HT-29 (cell line): ENCODE measurements at places on chromosomes 4 and X. TPM values are rescaled to one million over a fixed set of nuclear protein-coding genes. Genes with fewer than 3 reads are reported as not detected.

GRCh38 chrX:31508338-31508737 is 436.5 kb upstream of the FTHL17 start:
- DNase-seq: no peak

DNA sequence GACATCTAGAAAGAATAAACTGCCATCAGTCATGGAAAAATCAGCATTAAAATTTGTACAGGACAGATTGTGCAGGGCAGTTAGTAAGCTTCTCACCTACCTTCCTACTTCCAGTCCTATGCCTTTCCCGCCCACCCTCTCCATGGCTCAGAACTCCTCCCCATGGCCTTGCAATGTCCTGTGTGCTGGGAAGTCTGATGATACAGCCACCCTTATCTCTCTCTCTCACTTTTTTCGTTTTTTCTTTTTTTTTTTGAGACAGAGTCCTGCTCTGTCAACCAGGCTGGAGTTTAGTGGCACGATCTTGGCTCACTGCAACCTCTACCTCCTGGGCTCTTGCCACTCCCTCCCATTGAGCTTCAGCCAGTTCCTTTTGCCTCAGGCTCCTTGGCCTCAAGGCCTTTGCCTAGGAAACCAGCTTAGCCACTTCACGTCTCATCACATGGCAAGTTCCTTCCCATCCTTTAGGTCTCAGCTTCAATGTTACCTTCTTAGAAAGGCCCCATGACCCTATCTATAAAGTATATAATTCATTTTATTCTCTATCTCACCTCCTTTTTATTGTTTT is 259.7 kb downstream of the NKX6-1 start:
- DNase-seq: no peak

- DNase-seq: no peak
These were observed 27.1 kb upstream of the SPANXN4 start for GRCh38 chrX:142998447-142999198.

- DNase-seq: no peak
These were observed 2.4 kb downstream of the PDLIM3 start for GRCh38 chr4:185532795-185533324.

Gene PRICKLE3
- total RNA-seq: 19.0 and 22.3 TPM in 2 replicates

Gene PPP1R2C
- total RNA-seq: not detected in 2 replicates

DNA sequence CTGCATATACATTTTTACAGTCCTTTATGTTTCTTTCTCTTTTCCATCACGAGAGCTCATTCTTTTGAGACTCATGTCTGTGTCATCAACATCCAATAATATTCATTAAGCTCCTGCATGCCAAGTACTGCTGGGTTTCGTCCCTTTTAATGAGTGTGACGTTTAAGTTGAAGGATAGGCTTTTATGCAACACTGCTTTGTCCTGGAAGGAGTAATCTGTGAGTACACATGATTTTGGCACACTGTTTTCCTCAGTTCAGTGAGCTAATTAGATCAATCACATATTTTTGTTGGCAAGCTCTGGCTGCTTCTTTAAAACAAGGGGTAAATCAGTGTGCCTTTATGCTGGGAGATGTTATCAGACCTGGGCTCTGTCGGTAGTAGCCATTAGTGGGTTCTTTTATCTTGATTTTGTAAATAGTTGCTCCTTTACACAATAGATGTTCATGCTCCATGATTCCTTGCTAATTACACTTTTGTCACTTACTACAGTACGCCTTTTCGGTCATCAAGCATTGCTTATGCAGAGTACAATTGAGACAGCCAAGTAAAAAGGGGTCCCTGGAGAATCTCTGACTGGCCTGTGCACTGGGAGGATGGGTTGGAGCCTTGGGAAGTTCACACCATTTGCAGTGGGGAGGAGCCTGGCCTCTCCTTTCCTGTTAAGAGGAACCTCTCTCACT is 132.6 kb downstream of the FHIP1A start:
- peak; percentile 19 for DNase-seq
